ENCODE measurements at places on chromosomes 6 and 20.

DNA sequence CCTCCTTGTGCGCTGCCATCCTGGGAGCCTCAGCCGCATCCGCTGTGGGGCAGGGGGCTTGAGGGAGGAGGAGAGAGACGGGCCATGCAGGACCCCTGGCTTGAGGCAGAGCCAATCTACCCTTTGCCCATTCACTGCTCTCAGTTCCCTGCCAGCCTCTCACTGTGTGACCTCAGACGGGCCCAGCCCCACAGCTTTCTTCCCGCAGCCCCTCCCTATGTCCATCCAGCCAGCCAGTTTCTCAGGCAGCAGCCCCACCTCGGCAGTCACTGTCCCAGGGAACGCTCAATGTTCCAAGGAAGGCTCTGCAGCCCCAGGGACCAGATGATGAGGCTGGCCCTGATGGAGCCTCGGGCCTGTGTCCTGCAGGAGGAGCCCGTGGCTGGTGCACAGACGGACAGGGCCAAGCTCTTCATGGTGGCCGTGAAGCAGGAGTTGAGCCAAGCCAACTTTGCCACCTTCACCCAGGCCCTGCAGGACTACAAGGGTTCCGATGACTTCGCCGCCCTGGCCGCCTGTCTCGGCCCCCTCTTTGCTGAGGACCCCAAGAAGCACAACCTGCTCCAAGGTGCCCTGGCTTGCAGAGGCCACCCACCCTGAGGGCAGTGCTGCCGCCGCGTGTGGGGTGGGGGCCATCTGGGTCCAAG lies 3.9 kb upstream of the TNFRSF6B start:
- no peak for DNase-seq

- DNase-seq: no peak
Observed at GRCh38 chr6:5102267-5102970, 17.3 kb downstream of the PPP1R3G start.

DNA sequence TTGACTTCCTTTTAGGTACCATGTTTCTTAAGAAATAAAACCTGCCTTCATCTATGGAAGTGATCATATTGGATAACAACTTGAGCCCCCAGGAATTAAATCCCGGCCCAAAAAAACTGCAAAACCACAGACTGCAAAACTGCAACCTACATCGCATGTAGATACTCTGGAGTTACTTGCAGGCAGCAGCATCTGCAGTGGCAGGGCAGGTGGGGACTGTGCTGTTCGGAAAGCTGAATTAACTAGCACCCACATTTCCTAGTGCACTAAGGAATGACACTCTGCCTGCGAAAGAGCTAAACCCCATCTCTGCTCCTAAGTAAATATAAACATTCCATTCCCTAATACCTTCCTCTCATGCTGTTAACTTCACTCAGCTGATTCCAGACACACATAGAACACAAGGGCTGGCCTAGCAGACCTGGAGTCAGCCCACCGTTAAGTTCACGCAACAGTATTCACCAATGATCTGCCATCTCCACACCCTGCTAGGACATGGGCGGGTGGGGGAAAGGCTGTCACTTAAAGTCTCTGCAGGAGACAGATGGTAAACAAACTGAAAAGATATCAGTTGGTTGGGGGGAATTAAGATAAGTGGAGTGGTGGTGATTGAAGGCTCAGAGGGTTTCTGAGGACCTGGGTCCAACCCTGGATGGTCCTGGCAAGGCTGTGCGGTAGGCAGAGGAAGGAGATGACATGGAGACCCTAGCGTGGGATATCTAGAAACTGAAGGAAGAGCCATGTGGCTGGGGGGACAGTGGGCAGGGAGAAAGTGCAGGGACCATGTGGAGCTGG lies 128.4 kb downstream of the SYCP2 start:
- no peak for DNase-seq

DNA sequence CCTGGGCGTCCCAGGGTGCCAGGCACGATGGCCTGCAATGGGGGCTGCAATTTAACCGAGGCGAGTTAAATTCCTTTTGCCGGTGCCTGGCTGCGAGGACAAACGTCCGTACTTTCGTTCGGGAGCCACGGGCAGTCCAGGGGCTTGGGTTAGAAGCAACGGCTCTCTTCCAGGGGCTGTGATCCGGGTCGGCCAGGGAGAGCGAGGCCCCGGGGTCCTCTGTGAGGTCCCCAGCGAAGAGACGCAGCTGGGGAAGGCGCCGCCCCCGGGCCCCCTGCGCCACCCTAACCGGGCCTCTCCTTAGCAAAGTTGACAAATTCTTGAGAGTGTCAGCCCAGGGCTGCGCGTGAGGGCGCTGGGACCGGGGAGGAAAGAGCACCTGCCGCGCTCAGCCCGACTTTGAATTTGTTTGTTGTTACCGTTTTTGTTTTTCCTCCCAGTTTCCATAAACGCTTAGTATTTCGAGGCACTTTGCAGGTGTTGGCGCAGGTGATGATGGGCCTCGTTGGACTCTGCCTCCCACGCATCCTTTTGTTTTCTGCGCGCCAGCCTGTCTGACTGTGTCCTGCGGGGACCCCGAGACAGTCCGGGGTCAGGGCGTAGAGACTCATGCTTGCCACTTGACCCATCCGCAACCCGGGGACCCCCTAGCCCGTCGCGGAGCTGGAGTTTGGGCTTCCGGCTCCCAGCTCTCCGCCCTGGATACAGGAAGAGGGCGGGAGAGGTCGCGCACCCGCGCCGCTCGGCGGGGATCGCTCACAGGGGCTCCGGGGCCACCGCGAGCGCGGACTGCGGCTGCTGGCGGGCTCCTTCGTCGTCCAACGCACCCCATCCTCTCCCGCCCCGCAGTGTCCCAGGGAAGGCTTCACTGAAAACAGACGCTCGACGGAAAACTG lies 5.8 kb downstream of the OLIG3 start:
- no peak for DNase-seq

GRCh38 chr6:80676386-80676785 lies 569.9 kb downstream of the BCKDHB start:
- DNase-seq: no peak

DNA sequence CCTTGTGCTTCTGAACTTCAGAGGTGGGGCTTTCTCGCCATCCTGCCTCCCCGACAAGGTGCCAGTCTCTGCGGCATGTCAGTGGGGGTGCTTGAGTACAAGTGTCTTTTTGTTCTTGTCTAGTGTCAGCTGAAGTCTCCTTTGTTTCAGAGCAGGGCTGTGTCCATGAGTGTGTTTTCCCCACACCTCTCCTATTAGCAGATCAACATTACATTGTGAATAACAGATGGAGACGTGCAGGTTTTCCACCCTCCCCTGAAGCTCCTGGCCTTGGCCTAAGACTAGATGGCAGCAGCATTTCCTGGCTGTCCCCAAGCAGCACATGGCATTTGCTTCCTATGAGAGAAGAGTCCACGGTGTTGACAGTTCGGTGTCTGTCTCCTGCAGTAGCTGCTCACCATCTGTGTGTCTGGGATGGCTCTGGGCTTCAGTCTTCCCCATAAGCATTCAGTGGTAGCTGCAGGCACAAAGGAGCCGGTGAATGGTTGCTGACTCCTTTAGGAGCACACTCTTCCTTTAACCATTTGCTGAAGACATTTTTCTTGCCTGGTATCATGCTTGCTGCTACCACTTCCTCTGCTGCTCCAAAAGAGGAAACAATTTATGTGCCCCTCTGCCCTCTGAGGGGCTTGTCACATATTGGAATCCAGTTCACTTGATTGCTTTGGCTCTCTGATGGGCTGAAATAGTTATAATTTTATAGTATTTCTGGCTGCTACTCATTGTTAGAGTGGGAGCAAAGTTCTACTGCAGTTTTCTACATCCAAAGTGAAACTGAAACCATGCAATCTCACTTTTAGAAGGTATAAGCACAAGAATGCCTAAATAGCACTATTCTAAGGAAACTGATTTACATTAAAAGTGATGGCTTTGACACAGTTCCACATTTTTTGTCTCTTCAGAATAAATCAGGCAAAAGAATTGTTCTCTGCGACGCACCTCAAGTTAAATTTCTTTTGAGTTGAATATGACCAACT lies 913.0 kb downstream of the C6orf118 start:
- peak; percentile 86 for DNase-seq

GRCh38 chr20:22825076-22825475 lies 210.0 kb upstream of the SSTR4 start:
- DNase-seq: no peak

Measured in pons (tissue), 1 donor.